Kidney glomerular epithelial cell (primary cell): ENCODE measurements at places on chromosomes 3 and 15.
A peak's percentile ranks its signal among the peaks of the same experiment; 100 is the strongest.

GRCh38 chr3:26422415-26422814, 200.2 kb upstream of the LRRC3B start:
- no peak for DNase-seq

DNA sequence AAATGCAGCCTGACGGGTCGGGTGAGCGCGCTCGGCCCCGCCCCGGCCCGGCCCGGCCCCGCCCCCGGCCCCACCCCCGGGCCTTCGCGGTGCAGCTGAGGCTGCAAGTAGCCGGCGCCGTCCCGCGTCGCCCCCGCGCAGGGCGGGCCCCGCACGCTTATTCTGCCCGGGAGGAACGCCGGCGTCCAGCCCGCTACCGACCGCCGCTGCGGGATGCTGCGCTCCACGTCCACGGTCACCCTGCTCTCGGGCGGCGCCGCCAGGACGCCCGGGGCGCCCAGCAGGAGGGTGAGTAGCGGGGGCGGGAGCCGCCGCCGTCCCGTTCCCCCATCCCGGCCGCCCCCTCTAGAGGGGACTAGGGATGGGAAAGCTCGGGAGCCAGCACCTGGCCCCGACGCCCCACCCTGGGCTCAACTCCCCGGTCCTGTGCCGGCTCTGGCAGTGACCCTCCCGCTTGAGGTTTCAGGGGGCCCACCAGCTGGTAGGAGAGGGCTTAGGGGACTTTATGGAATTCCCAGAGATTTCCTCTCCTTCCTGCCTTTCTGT, at the start of gene MYZAP:
TSS of gene MYZAP (plus strand) at position 83 of the 546 bp plus-strand sequence. CDS start at position 214, 131 bp downstream.
- DNase-seq = no peak

DNA sequence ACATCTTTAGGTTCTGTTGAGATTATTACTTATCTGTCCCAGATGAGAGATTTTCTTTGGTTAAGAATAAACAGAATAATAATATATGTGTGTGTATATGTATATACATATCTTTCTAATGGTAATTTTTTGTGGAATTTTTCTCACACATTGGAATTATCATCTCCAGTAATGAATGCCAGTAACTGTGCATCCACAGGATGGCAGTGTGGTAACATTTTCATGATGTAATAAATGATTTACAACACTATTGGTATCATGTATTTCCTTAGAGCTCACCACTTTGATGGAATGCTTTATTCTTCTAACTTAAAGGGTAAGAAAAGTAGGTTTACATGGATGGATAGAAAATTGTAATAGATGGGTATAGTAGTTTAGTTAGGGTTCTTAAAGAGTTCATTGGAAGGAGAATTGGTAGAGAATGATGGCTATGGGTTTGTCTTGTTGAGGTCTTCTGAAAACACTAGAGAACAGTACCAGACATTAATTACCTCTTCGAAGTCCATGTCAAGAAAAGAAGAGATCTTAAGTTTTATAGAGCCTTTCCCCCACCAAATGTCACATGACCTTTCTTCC, 78.1 kb downstream of the STT3B start:
- DNase-seq = peak; percentile 53

DNA sequence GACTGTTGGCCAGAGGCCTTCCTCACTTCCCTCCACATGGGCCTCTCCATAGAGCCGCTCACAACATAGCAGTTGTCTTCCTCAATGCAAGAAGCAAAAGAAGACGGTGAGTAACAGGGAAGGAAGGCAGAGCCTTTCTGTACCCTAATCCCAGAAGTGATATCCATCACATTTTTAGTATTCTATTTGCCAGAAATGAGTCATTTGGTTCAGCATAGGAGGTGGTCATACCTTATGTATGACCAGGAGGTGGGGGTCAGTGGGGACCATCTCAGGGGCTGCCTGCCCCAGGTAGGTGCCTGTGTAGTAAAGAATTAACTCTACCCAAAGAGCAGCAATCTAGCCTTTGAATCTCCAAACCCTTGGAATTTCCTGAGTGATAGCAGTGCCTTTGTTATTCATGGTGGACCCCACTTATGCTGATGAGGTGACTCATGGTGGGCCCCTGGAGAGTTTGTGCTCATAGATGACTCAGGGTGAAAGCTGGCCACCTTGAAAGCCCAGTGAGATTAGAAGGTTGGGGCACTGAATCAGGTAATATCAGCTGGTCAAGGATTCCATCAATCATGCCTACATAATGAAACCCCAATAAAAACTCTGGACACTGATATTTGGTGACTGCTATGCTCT, 323.9 kb upstream of the IGF1R start:
- peak; percentile 22 for DNase-seq

DNA sequence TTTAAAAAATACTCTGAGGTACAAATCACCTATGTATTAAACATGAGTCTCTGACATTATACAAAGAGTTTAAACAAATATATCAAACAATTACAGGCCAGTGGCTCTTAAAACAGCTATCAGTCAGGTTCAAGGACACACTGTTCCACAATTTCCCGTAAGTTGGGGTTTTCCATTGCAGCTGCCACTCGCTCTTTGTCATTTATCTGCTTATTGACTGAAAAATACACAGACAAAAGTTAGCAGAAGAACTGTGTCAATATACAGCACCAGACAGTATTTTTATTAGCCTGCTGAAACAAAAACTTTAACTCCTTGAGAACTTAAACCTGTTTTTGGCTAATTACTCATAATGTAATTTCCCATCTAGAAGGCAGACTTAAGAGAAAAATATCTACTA, 20.8 kb downstream of the CIAO2A start:
- no peak for DNase-seq

- no peak for DNase-seq
Observed at GRCh38 chr3:165852711-165853110, 15.5 kb upstream of the BCHE start.

GRCh38 chr15:67331676-67332075, 77.1 kb downstream of the IQCH start:
- DNase-seq = no peak

DNA sequence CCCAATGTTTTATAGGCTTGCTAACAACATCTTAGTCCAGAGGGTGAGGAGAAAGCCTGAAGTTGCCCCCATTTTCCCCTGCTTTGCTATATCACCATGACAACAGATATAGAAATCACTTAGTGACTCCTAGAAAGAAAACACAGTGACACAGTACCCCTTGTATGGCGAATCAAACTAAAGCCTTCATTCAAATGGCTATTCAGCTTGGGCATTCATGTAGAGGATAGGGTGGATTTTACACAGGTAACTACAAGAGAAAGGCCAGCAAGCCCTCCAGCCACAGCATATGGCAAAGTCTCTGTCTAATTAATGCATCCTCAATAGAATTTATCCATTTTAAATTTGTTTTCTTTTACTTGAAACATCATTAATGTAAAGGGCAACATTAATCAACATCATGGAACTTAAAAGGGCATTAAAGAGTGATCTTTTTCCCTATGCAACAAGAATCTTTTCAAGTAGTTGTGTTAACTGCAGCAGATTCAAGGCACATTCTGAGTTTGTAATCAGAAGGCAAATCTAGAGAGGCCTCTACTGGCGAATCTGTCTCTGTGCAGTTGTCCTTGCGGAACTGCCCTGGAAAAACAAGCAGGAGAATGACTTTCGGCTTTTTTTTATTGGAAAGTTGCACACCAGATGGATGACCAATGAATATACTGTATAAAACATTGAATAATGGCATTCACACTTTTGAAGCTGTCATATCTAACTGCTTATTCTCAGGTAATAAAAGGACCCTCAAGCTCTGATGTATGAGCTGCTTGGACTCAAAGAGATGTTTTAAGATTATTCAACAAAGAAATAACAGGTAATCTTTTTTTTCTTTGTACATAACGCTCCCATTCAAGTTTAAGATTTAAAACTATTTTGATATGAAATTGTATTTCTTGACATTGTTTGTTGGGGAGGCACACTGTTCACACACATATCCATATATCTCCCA, 621.7 kb upstream of the AGTR1 start:
- DNase-seq = peak; percentile 53

- no peak for DNase-seq
Observed at GRCh38 chr15:70238917-70239316, 141.2 kb upstream of the TLE3 start.

GRCh38 chr3:31765871-31766270, 215.2 kb downstream of the OSBPL10 start:
- no peak for DNase-seq

DNA sequence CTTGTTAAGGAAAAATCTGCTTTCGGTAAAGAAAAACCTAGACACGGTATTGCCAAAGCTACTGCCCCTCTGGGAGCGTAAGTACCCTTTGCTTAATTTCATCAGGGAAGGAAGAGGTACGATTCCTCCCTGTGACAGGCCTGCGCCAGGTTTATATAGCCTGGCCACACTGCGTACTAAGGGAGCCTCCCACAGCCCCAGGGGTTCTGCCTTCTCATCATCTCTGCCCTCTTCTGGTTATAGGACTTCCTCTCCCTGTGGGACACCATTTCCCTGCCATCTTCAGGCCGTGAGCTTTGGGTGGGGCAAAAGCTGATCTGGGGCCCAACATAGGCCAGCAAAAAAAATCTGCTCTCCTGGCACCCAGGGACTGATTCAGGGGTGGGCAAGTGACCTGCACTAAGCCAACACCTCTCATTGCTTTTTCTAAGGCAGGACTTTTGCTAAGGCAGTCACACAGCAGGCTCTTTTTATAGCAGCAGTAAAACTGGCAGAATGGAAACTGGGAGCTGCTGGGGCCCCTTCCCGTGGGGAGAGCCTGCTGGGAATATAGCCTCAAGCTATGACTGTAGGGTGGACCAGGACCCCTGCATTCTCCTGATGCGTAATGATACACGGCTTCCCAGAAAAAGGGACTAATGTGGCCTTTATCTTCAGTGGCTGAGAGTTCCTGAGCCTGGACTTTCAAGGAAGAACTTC, 76.2 kb downstream of the PRICKLE2 start:
- DNase-seq = no peak

DNA sequence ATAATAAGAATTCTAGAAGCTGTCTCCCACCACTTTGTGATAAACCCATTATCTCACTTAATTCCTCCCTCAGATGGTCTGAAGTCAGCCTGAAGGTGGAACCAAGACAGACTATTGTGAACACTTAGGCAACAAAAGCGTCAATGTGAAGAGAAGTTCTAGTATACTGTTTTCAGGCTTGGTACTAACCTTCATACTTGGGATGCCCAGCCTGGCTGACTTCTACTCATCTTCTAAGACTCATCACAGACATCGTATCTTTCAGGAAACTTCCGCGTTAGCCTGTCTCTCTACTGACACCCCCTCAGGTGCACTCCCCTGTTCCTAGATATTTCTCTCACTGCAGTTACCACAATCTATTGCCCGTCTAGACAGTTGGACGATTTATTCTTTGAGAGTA, 201.2 kb downstream of the SATB1 start:
- no peak for DNase-seq

DNA sequence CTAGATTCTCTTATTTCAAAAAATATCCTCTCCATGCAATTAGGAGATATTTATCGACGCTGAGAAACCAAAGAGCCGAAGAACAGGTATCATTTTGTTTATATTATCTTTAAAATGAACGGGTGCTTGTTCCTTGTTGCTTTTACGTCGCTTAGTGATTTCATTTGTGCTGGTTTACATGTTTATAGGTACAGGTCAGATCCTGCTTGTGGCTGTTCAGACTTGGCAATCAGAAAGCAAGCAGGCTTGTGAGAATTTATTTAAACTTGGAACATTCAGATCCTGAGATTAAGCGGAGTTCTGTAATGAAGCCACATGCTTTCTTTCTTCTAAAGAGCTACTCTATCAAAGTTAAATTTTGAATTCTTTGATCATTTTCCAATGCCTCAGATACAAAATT, 43.0 kb upstream of the ATP2C1 start:
- no peak for DNase-seq

- peak; percentile 72 for DNase-seq
Observed at GRCh38 chr3:183158551-183159006, 4.0 kb downstream of the LAMP3 start.

GRCh38 chr3:117355566-117355965, 646.0 kb downstream of the TUSC7 start:
- DNase-seq = peak; percentile 36

DNA sequence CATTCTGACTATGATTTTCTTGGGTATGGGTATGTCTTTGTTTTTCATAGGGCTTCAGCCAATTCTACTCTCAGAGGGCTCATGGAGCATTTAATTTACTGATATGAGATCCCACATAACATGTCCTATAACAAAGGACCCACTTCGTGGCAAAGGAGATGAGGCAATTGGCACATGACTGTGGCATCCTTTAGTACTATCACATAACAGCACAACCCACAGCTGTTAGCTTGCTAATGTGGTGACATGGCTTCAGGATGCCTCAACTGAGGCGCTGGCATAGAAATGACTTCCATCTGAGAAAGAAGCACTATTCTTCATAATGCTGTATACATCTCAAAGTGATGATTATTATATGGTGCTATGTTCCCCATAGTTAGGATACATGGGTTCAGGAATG, 48.1 kb upstream of the RFX7 start:
- DNase-seq = no peak

- peak; percentile 80 for DNase-seq
Observed at GRCh38 chr15:67927501-67928168, 87.8 kb upstream of the RNU6-1 start.

- DNase-seq = no peak
Observed at GRCh38 chr3:152836269-152836668, 1.3 kb downstream of the P2RY1 start.

- no peak for DNase-seq
Observed at GRCh38 chr15:68812069-68812468, 8.6 kb downstream of the ANP32A start.

- DNase-seq = no peak
Observed at GRCh38 chr15:98874773-98875172, 132.8 kb downstream of the PGPEP1L start.

GRCh38 chr3:159941038-159942000, 47.3 kb upstream of the IL12A start:
- DNase-seq = peak; percentile 14

DNA sequence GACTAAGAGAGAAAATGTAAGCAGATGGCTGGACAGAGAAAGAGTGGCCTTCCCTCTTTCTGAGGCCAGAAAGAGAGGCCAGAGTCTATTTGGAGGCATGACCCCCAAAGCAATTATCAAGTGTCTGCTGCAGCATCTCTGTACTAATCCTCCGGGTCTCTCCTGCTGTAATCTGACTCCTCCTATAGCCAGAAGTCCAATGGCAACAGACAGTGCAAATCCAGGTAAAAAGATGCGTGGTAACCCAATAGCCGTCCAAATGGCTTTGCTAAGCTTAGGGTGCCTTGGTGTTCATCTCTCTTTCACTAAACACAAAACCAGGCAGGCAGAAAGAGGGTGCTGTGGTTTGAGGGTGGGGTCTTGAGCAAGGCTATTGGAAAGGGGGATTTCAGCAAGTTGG, 91.6 kb downstream of the ADCY5 start:
- no peak for DNase-seq

DNA sequence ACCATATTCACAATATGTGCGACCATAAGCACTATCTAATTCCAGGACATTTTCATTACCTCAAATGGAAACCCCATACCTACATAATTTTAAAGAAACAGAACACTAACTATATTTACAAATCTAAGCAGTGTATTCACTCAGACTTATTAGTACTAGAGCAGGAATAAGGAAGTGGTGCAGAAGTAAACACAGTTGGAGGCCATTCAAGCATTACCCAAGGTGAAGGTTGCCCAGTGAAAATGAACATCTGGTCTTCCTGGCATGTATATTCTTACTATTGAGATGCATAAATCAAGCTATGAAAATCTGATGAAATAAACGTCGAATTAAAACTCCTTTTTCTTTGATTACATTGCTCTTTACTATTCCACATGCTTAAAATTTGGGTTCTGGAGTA, 78.9 kb upstream of the TTC14 start:
- no peak for DNase-seq
